SK-N-SH treated with all-trans-retinoic acid at 6 μM for 48 hours (cell line): ENCODE measurements at places on chromosomes 12 and 14.
A peak's percentile ranks its signal among the peaks of the same experiment; 100 is the strongest.

DNA sequence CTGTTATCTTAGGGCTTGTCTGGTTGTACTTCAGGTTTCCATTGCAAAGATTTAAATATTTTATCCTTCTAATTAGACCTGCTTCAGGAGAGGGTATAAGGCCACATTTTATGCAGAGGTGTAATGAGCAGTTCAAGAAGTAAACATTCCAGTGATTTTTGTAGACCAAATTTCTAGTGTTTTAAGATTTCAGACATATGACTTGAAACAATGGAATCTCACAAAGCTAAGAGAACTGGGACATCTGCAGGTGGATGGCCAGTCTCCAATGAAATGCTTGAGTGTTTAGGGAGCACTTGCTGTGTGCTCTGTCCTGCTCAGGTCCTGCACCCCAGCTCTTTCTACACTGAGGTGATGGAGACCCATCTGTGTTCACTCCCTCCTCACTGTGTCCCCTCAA, 7.9 kb downstream of the C14orf132 start:
- no peak for ATAC-seq

DNA sequence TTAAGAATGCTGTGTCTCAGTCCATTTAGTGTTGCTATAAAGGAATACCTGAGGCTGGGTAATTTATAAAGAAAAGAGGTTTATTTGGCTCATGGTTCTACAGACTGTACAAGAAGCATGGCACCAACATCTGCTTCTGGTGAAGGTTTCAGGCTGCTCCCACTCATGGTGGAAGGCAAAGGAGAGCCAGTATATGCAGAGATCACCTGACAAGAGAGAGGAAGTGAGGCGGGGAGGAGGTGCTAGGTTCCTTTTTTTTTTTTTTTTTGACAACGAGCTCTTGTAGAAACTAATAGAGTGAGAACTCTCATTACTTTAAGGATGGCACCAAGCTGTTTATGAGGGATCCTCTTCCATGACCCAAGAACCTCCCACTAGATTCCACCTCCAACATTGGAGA, 121.6 kb downstream of the NUBPL start:
- no peak for ATAC-seq

DNA sequence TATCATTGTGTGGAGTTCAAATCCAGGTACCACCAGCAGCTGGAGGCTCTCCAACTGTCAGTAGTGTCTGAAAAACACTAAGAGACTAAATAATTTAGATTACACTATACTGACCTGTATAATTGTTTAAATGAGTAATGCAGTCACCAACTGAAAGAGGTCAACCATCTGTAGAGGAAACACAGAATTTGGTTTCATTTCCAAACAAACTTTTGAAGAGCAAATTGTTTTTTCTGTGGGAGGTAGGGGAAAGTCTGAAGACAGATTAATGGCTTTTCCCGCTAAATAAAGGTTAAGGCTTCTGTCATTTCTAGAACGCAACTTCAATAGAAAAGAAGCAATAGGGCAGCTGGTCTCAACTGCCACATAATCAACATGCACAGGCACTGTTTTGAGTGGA, 462.6 kb downstream of the PRKD1 start:
- ATAC-seq: no peak

DNA sequence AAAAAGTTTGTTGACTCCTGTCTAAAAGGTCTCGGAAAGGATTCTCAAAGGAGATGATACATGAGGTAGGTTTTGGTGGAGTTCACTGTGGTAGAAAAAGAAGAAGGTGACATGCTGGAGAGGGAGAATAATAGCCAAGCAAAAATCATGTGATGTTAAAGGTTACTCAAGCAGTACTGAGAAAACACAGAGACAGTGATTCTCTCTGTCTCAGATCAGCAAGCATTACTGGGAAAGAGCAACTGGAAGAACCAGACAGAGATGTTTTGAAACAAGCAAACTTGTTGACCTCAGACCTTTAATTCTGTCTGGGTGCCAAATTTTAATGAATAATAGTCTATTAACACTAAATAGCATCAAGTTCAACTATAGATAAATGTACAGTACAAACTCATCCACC, 183.5 kb upstream of the PLEKHG7 start:
- ATAC-seq: no peak

DNA sequence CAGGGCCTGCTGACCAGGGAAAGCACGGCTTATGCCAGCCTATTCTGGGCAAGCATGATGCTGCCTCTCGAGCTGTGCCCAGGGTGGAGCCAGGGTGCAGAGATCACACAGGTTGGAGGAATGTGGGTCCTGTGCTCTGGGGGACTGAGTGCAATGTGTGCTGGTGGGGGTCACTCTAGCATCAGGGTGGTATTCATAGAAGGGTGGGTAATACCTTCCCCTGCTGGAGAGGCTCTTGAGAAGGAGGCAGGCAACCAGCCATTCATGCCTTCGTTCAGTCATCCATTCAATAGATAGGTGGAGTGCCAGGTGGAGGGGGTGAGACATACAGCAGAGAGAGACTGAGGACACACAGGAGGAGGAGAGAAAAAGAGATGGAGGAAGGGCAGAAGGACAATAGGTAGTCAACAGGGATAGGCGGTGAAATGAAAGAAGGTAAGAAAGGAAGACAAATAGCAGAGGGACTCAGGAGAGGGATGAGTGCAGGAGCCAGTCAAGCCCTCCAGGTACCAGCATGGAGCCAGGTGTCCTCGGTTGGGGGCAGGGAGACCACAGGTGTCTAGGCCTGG, 5.2 kb upstream of the ZNF385A start:
- ATAC-seq: no peak

DNA sequence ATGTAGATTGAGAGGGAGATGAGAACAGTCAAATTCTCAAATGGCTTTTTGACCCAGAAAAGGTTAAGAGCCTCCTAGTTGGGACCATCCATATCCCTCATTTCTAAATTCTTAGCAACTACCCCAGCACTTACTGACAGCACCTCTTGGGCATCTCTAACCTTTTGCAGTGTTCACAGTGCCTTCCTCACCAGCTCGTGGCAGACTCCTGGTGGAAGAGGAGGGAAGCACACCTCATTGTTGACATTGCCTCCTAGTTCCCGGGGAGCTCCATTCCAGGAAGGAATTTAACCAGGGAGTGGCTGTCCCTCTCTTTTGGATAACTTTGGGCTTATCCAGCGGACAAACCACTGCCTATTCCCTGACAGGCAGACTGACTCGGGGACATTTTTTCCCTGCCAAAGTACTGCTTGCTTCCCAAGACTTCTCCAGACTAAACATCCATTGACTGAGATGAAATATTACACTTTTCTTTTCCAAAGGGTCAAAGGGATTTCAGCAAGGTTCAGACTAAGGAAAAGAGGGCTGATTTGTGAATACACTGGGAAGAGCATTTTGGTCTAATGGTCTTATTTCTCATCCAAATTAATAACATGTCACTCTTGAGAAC, 9.0 kb upstream of the OR6J1 start:
- peak; percentile 99 for ATAC-seq

DNA sequence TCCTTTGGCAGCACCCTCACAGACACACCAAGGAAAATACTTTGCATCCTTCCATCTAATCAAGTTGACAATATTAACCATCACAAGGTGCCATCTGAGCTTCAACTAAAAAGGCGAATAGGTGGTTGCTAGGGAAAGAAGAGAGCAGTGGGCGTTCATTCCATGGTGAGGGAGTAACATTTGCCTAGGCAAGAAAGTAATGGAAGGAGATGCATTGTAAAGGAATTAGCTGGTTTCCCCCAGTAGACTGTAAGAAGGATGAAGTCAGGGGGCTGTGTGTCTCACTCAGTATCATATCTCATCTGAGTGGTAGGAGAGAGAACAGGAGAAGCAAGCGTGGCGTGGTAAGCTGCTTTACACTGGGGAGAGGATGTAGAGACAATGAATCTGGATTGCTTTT, 34.7 kb downstream of the AKAP6 start:
- ATAC-seq: no peak

DNA sequence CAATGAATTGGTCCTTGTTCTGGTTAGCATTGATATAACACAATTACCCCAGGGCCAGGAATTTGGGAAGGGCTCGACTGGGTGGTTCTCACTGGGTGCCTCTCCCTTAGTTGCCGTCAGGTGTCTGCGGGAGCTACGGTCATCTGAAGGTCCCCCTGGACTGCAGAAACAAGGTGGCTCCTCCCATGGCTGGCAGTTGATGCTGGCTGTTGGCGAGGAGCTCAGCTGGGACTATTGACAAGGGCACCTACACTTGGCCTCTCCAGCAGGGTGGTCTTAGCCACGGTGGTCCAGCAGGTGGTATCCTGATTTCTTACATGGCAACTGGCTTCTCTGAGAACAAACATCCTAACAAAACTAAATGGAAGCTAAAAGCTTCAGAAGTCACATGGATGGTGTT, 41.0 kb upstream of the RGS6 start:
- ATAC-seq: no peak

- peak; percentile 97 for ATAC-seq
Measured at GRCh38 chr14:67221248-67221981, 19.8 kb upstream of the PALS1 start.

DNA sequence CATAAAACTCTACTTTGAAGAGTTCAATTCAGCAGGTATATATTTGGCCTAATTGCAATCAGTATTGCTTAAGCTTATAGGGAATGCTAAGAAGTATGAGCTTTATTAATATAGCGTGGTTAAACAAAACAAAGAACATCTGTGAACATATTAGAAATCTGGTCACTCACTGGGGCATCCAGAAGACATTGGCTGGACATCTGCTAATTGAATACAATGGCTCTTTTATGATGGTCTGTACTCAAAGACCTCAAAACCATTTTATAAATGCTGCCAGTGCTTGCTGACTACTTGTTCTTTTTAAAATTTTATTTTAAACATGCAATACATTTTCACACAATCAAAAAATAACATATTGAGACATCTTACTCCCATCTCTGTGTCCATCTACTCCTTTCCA, 173.0 kb downstream of the STXBP6 start:
- ATAC-seq: no peak
